ENCODE measurements at places on chromosomes 2 and 18. TPM values are rescaled to one million over a fixed set of nuclear protein-coding genes. Genes with fewer than 3 reads are reported as not detected.

The CPSF3 gene
- 30.9 TPM for total RNA-seq

The NBEAL1 gene
- 13.3 TPM for total RNA-seq

The RGPD3 gene
- total RNA-seq: 0.08 TPM

The ZNF804A gene
- total RNA-seq: 0.11 TPM

The FOSL2 gene
- total RNA-seq: 37.6 TPM

The REEP1 gene
- not detected for total RNA-seq

The UGT1A4 gene
- total RNA-seq: not detected

The TUBA4B gene
- not detected for total RNA-seq

The SERPINB3 gene
- 9.4 TPM for total RNA-seq

The ZSWIM2 gene
- total RNA-seq: not detected

The ACP1 gene
- 79.7 TPM for total RNA-seq

The DSG3 gene
- total RNA-seq: 72.8 TPM

The ABHD3 gene
- total RNA-seq: 8.8 TPM

The HNRNPLL gene
- total RNA-seq: 31.7 TPM

The FAHD2B gene
- 13.1 TPM for total RNA-seq

The GRP gene
- total RNA-seq: not detected

The ANKRD44 gene
- 0.49 TPM for total RNA-seq

The CRYGC gene
- total RNA-seq: not detected

The LCT gene
- 0.04 TPM for total RNA-seq

The FRZB gene
- total RNA-seq: 0.08 TPM
